ENCODE measurements at places on chromosomes 12 and 14.

GRCh38 chr12:64603183-64603841 is 7.0 kb upstream of the RASSF3 start:
- no peak for DNase-seq

DNA sequence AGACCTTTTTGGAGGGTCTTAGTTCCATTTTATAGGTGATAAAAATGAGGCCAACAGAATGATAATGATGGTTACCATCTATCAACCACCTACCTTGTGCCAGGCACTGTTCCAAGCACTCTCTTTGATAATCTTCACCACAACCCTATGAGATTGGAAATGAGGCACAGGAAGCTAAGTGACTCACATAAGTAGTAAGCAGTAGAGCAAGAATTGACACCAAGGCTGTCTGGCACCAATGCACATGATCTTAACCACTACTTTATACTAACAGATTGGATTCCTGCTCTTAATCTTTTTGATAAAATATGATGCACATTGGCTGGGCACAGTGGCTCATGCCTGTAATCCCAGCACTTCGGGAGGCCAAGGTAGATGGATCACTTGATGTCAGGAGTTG is 91.4 kb downstream of the DRAM1 start:
- DNase-seq: no peak

- no peak for DNase-seq
Observed at GRCh38 chr12:41224066-41224465, 35.9 kb downstream of the PDZRN4 start.

GRCh38 chr14:91153360-91153759 is 39.5 kb downstream of the DGLUCY start:
- DNase-seq: no peak

GRCh38 chr14:70340002-70340401 is 19.5 kb downstream of the COX16 start:
- DNase-seq: no peak

GRCh38 chr14:87613881-87614280 is 379.1 kb downstream of the GALC start:
- DNase-seq: no peak

GRCh38 chr12:82436354-82436753 is 78.0 kb downstream of the METTL25 start:
- no peak for DNase-seq

- DNase-seq: no peak
Observed at GRCh38 chr12:25328072-25328712, 77.5 kb upstream of the KRAS start.

GRCh38 chr12:92951006-92951405 is 21.9 kb upstream of the EEA1 start:
- DNase-seq: no peak

GRCh38 chr14:53183611-53184010 is 30.5 kb upstream of the DDHD1 start:
- no peak for DNase-seq

- no peak for DNase-seq
Observed at GRCh38 chr12:44389896-44390295, 486.2 kb downstream of the NELL2 start.
